ENCODE measurements at places on chromosomes 6 and 20.

- DNase-seq = no peak
Observed at GRCh38 chr6:132972254-132972653, 157.9 kb downstream of the RPS12 start.

- DNase-seq = peak; percentile 84
Observed at GRCh38 chr20:34215711-34216381, 25.4 kb upstream of the ASIP start.

DNA sequence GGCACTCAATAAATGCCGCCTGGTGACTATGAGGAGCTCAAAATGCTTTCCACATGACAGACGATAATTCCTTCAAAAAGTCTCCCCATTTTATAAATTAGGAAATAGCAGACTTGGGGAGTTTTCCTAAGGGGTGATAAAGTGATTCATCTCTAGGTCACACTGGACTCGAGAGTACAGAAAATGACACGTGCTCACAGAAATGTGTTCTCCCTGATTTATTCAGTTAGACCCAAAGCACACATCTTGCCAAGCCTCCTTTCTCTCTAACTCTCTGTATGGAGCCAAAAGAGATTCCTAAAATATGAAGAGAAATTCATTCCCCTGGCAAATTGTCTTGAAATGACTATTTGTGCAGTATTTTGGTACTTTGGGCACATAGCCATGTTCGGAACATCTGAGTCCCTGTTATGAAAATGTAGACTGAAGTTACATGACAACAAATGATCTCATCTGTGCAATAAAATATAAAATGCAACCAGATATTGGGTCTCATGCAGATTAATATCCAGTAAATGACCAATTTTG lies 381.1 kb downstream of the TFAP2B start:
- no peak for DNase-seq

DNA sequence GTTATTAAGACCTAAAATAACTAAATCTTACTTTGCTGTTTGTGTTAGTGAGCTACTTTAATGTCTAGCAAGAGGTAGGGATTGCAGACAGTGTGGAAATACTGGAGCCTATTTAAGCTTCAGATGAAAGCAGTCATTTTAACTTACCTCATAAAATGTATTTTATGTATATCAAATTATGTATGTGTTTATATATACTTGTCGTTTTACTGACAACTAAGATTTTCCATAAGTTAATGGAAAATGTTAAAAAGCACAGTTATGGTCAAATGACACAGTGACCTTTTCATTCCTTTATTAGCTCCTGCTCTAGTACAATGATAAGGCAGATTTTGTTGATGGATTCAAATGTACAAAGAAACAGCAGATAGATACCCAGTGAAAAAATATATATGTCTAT lies 34.6 kb downstream of the QKI start:
- no peak for DNase-seq

- no peak for DNase-seq
Observed at GRCh38 chr20:4022386-4023286, 7.3 kb upstream of the RNF24 start.

GRCh38 chr6:146595972-146596731 lies 2.6 kb upstream of the ADGB start:
- no peak for DNase-seq

DNA sequence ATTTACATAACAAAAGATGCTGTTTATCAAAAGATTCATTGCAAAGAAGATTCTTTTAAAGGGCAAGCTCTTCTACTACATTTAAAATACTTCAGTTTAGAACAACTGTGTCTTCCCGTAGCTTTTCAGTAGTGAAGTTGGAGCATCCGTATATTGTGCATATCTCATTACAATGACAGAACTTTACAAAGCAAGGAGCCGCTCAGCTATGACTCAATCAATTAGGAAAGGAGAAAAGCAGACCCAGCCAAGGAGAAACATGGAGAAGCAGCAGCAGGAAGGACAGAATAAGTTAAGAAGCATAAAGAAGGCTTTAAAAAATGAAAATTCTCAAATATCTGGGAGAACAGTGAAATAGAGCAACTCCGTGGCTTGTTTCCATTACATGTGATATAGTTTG lies 132.6 kb upstream of the SMLR1 start:
- DNase-seq = no peak

- no peak for DNase-seq
Observed at GRCh38 chr20:41480054-41480770, 113.6 kb upstream of the EMILIN3 start.

GRCh38 chr6:114810468-114810867 lies 467.6 kb upstream of the HS3ST5 start:
- DNase-seq = no peak

- no peak for DNase-seq
Observed at GRCh38 chr6:72417759-72418158, 204.1 kb upstream of the KCNQ5 start.
